ENCODE measurements at places on chromosomes 4 and X.

GRCh38 chr4:6362896-6363295 lies 93.2 kb downstream of the WFS1 start:
- DNase-seq, result no peak

GRCh38 chr4:144355811-144356757 lies 215.6 kb upstream of the GYPA start:
- DNase-seq, result no peak

GRCh38 chr4:38791010-38791409 lies 8.2 kb upstream of the TLR10 start:
- DNase-seq, result no peak

- DNase-seq, result no peak
Observed at GRCh38 chr4:153119626-153120025, 84.6 kb upstream of the TRIM2 start.

DNA sequence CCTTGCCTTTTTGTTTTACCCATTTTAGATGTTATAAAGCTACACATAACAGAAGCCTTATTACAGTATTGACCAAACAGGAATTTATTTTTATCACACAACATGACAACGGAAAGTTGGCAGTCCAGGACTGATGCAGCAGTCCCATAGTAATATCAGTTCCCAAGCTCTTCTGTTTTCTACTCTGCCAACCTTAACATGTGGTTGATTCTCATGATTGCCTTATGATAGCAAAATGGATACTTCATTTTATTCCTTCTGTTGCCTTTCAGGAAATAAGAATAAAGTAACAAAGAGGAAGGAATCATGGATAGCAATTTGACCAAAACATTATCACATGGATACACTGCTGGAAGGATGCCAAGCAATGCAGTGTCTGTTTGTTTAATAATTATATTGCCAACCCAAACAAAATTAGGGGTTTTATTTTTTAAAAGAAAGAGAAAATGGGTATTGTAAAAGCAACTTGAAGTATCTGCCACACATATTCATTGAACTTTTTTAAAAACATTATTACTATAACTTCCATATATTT lies 275.7 kb downstream of the STPG2 start:
- no peak for DNase-seq

DNA sequence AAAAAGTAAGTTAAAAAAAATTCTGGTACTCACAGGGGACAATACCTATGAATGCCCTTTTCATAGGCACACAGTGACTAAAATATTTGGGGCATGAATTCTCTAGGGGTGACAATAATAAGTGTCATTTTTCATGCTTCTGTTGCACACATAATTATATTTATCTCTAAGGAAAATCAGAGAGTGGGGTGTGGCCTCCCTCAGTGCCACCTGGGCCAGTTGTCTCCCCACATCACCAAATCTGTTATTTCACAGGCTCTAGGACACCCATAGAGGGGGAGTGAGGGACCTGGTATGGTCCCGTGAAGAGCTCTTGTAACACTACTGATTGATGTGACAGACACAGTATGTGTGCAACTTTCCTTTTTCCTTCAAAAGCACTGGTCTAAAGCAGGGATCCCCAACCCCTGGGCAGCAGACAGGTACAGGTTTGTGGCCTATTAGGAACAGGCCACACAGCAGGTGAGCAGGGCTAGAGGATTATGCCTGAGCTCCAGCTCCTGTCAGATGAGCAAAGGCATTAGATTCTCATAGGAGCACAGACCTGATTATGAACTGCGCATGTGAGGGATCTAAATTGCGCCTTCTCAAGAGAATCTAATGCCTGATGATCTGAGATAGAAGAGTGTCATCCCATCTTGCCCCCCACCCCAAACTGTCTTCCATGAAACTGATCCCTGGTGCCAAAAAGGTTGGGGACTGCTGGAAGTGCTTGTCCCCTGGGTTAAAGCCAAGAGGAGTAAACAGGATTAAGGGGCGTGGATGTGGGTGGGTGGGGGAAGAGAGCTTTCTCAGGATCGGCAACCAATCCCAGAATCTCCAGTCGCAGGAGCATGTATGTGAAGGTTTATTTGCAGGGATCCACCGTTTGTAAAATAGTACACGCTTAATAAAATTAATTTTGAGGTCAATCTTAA lies 856 bp downstream of the SLC9B1 start:
- no peak for DNase-seq

- DNase-seq, result no peak
Observed at GRCh38 chrX:6660567-6661264, 125.8 kb upstream of the VCX3A start.

DNA sequence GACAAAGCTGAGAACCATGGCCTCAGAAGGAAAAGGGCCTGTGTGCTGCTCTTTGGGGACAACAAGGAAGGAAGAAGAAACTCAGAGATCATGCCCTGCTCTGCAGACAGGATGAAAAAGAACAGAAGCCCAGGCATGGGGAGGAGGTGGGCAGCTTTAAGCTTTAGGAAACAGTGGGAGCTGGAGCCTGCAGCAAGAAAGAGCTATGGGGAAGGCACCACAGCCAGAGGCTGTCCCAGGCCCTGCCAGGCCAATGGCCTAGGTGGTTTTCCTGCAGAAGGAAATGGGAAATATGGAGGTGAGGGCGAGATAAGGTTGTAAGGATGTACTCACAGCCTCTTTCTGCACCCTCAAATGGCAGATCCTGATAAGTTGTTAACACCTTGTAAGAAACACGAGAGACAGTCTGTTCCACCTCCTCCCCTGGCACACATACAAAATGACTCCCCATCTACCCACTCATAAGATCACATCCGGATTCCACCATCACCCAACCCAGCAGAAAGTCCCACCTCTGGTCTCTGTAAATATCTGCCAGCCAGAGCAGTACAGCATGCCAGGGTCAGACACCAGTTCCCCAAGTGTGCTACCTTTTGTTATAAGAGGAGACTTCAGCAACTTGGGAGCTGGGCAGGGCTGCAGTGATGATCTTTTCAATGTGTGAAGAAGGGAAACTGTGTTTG lies 105.2 kb downstream of the RTL5 start:
- no peak for DNase-seq

DNA sequence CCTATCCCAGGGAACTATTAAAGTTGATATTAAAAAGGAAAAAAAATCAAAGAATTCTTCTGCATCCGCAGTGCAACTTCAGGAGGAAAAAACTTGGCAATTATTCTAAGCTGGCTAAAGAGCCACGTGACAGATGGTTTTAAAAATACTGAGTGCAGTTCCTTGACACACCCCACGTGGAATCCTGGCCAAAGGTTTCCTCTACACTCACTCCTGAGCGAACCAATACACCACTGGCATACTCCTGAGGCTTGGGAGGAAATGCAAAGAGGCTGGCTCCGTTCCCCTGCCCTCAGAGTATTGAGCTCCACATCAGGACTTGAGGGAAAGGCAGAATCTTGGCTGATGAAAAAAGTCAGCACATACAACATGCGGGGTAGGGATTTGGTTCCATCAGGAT lies 133.8 kb upstream of the ATP6AP2 start:
- DNase-seq, result no peak

- DNase-seq, result no peak
Observed at GRCh38 chrX:109707720-109708119, 25.3 kb downstream of the ACSL4 start.

GRCh38 chrX:29487714-29488113 lies 727.6 kb upstream of the MAGEB2 start:
- DNase-seq, result no peak

Measured in activated CD4-positive, alpha-beta T cell treated with anti-CD3 and anti-CD28 coated beads, Interleukin-2, amount 50 U/mL, for 4 hours (primary cell).